ENCODE measurements at places on chromosomes 6 and 20.

DNA sequence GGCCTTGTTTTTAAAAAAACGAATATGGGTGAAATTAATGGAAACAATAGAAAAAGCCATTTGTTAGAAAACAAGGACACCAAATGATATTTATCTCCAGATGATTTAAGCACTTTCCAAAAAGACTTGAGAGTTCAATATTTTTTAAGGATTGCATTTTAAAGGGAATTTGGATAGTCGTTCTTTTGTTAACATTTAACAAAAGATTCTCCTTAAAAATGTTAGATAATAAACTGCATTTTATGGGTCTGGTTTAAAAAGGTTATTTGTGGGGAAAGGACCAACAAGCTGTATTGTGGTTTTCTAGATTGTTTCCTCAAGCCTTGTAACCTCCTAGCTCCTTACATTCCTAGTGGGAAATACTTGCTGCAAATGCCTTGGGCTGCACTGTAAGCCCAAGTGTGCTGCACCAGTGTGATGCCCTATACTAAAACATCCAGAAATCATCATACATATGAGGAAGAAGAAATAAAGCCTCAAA lies 1.5 kb upstream of the PHIP start:
- DNase-seq = no peak

- no peak for DNase-seq
These were observed 14.4 kb downstream of the ATXN1 start for GRCh38 chr6:16746812-16747211.

- DNase-seq = no peak
These were observed 191.1 kb downstream of the FOXC1 start for GRCh38 chr6:1800845-1801244.

DNA sequence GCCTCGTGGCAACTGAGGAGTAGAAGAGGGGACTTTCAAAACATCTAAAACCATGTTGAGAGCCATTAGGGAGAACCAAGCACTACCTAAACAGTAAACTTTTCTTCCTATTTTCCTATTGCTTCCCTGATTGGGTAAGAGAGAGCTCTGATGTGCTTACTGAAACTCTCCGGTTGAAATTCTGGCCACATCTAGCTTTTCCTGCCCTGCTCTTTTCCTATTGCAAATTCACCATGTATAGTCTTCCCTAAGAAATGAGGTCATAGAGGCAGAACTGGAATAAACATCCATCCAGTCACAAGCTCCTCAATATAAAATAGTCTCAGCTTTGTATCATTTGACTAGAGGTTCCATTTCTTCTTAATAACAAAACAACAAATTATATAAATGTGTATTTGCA lies 199.5 kb upstream of the CNR1 start:
- DNase-seq = no peak

- no peak for DNase-seq
These were observed 181.0 kb downstream of the ZMYND8 start for GRCh38 chr20:47175493-47175892.

DNA sequence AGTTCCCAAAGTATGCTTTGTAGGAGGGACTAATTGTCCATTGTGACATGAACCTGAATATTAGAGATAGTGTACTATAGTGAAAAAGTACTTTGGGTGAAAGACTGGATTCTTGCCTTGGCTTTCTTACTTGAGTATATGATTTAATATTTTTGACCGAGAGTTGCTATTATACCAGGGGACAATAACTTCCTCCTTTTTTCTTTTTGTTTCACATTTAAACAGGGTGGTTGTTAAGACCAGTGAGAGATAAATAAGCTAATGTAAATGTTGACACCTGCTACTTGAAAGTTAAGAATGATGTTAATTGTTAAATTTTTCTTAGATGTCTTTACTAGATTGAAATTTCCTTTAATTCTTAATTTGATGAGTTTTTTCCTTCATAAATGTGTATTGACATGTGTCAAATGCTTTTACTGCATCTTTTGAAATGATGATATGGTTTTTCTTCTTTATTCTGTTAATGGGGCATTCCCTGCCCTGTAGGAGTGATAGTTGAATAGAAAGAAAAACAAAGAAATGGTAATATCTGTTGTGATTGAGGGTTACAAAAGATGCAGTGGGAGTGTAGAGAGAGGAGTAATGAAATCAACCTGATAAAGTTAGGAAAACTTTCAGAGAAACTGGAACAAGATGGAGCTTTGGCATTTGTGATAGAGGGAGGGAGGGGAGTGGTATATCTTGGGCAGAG lies 48.4 kb downstream of the ZFAND3 start:
- no peak for DNase-seq

DNA sequence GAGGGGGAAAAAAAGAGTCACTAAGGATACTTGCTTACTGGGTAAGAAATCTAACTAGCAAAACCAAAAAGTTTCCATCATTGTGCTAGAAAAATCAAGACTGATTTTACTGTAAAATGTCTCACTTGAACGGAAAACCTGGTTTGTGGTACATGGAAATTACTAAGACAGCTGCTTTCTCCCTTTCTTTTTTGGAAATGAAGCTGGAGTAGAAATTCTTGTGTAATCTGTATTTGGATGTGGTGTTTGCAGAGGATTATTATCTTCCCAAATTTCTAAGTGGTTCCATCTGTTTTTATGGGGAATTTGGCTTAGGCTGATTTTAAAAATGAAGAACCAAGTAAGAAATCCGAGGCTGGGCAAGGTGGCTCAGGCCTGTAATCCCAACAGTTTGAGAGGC lies 20.4 kb downstream of the EPB41L2 start:
- no peak for DNase-seq

Measured in D721Med (cell line).